ENCODE measurements at places on chromosomes 5 and 9. TPM values are rescaled to one million over a fixed set of nuclear protein-coding genes. Genes with fewer than 3 reads are reported as not detected.

GRCh38 chr5:44809215-44809955, 638 bp downstream of the MRPS30 start:
- no peaks in the 10 kb centered on the region for H3K27me3 ChIP-seq
- peaks cover 6% of the 10 kb centered on the region for H3K36me3 ChIP-seq
- DNase-seq: peak; percentile 62
- H3K27ac ChIP-seq: peak overlapping the region; percentile 79
- H3K4me1 ChIP-seq: no peaks in the 10 kb centered on the region

GRCh38 chr5:124730381-124730780, 16.1 kb downstream of the ZNF608 start:
- H3K36me3 ChIP-seq: peaks cover 3% of the 10 kb centered on the region
- H3K27ac ChIP-seq: no peak overlapping the region
- no peak overlapping the region for H3K4me3 ChIP-seq
- H3K27me3 ChIP-seq: no peaks in the 10 kb centered on the region

DNA sequence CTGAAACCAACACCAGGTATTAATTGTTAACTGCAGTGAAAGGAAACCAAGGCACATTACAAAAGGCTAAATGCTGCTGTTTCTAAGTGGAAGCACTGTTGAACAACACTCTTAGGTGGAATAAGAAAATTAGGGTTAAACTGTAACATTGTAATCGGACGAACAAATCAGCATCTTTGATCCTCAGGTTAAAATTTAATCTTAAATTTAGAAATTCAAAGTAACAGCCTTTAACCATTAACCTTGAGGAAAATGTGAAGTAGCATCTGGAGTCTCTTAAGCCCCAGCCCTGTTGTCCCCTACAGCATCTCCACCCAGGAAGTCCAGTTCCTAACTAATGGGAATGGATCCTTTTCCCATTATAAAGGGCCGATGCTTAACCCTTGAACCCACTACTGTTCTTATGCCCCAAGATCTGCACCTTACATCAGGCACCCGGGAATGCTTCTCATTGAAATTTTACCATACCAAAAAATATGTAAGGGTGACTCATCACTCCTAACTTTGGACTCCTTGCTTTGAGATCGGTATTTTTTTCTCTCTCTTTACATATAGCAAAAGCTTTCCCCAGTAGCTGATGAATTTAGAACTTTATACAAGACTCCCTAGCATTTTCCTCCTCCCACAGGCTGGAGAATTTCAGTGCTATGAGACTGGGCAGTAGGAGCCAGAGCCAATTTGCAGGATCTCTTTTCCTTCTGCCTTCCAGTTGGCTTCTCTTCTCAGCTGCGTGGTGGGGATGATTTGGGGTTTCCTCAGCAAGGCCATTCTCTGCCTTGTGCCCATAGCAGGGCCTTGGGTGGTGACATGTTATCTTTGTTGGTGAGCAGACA, 32.0 kb upstream of the ITGA2 start:
- H3K27me3 ChIP-seq: no peaks in the 10 kb centered on the region
- H3K4me1 ChIP-seq: peaks cover 3% of the 10 kb centered on the region
- H3K4me3 ChIP-seq: no peak overlapping the region
- H3K27ac ChIP-seq: no peak overlapping the region
- peak; percentile 30 for DNase-seq
- peaks cover 11% of the 10 kb centered on the region for H3K36me3 ChIP-seq

The F2RL1 gene
- total RNA-seq: 9.4 TPM

GRCh38 chr9:129583308-129584038, 37.4 kb downstream of the C9orf50 start:
- DNase-seq: no peak
- no peak overlapping the region for H3K27ac ChIP-seq
- 0 out of 2 replicates have a peak, but pooled peaks cover 1% of the 10 kb centered on the region for H3K36me3 ChIP-seq
- no peaks in the 10 kb centered on the region for H3K27me3 ChIP-seq
- H3K4me1 ChIP-seq: peaks cover 13% of the 10 kb centered on the region
- no peak overlapping the region for H3K4me3 ChIP-seq

- H3K4me1 ChIP-seq: peaks cover 3% of the 10 kb centered on the region
- no peak overlapping the region for H3K4me3 ChIP-seq
- peaks cover 4% of the 10 kb centered on the region for H3K27me3 ChIP-seq
- no peaks in the 10 kb centered on the region for H3K36me3 ChIP-seq
- DNase-seq: no peak
Observed at GRCh38 chr9:116468793-116469527, 218.1 kb upstream of the TRIM32 start.

GRCh38 chr5:134128648-134128995, 14.1 kb downstream of the TCF7 start:
- H3K4me3 ChIP-seq: no peak overlapping the region
- no peaks in the 10 kb centered on the region for H3K27me3 ChIP-seq
- no peak overlapping the region for H3K27ac ChIP-seq
- DNase-seq: no peak
- peaks cover 14% of the 10 kb centered on the region for H3K4me1 ChIP-seq
- peaks cover 29% of the 10 kb centered on the region for H3K36me3 ChIP-seq

GRCh38 chr5:113153512-113154097, 177.0 kb downstream of the DCP2 start:
- peaks cover 5% of the 10 kb centered on the region for H3K36me3 ChIP-seq
- peaks cover 15% of the 10 kb centered on the region for H3K4me1 ChIP-seq

DNA sequence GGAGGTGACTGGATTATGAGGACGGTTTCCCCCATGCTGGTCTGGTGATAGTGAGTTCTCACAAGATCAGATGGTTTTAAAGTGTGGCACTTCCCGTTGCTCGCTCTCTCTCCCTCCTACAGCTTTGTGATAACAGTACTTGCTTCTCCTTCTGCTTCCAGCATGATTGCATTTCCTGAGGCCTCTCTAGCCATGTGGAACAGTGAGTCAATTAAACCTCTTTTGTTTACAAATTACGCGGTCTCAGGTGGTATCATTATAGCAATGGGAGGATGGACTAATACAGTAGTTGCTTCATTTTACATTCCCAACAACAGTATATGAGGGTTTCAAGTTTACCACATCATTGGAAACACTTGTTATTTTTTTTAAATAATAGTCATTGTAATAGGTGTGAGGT, 937.3 kb upstream of the ARRDC3 start:
- no peaks in the 10 kb centered on the region for H3K4me1 ChIP-seq
- DNase-seq: no peak
- H3K27me3 ChIP-seq: no peaks in the 10 kb centered on the region
- H3K4me3 ChIP-seq: no peak overlapping the region
- H3K27ac ChIP-seq: no peak overlapping the region

The TLX3 gene
- not detected for total RNA-seq

DNA sequence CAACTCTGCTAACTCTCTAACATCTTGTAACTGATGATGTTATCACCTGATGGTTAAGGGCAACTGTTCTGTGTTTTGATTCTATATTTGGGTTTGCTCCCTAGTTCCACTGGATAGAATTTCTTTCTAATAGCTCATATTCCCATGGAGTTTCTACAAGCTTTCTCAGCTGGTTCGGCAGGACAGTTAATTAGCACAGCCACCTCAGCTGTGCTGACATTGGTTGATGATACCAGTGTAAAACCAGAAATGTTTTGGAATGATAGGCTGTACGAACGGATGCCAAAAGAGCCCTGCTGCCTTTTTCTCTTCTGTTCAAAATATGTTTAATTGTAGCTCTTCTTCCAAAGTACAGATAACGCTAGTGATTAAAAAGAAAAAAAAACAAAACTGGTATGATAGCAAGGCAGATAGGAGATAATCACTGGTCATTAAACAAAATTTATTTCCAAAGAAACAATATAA, 440.5 kb upstream of the ZNF608 start:
- no peaks in the 10 kb centered on the region for H3K36me3 ChIP-seq
- no peak overlapping the region for H3K27ac ChIP-seq
- H3K4me1 ChIP-seq: no peaks in the 10 kb centered on the region
- no peak overlapping the region for H3K4me3 ChIP-seq
- H3K27me3 ChIP-seq: no peaks in the 10 kb centered on the region
- DNase-seq: no peak

DNA sequence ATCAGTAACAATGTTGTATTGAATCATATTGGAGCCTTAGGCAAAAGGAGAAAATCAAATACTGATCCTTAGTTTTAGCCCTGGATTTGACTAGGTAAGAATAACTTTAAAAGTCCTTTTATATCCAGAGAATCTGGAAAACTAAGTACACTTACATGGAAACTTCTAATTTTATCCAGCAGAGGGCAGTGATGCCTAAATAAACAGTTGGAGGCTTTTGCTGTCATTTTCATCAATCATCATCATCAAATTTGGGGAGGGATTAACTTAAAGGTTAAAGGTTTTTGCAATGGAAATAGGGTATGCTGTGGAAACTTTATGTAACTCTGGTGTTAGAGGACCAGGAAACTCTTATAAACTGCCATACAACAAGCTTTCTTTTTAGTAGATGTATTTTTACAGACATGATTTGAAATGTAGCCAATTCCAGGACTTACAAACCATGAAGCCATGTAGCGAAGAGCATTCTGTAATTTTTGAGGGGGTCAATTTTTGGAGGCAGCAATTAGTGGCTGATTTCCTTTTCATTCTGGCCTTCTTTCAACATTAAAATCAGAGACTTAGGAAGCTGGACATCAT, 112.7 kb downstream of the OSTF1 start:
- no peaks in the 10 kb centered on the region for H3K4me1 ChIP-seq
- H3K27me3 ChIP-seq: no peaks in the 10 kb centered on the region

The SHISAL2B gene
- total RNA-seq: not detected

The CEMIP2 gene
- total RNA-seq: 65.2 TPM

DNA sequence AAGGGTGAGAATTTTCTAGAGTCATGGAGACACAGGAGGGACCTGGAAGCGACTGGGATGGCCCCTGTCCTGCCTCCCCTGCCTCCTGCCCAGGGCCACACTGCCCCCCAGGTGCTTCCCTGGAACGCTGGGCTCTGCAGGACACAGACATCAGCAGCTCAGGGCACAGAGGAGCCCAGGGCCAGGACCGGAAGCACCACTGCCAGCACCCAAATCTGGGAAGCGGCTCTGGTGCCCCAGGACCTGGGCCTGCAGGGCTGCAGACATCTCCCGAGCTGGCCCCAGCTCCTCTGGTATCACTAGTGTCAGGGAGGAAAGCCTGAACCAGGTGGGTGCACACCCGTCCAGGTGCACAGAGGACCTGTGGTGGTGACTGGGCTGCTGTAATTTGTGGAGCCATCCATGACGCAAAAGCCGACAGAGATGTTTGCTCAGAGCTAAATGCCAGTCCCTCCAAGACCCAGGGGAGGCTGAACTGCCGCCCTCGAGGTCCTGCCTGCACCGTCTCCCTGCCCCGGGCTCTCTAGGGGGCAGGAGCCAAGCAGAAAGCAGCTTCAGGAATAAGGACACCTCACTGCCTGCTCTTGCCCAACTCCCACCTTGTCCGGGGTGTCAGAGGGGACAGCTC, 46.0 kb upstream of the SIMC1 start:
- H3K27ac ChIP-seq: no peak overlapping the region
- H3K27me3 ChIP-seq: peaks cover 2% of the 10 kb centered on the region
- no peak overlapping the region for H3K4me3 ChIP-seq
- H3K36me3 ChIP-seq: no peaks in the 10 kb centered on the region
- DNase-seq: no peak

GRCh38 chr9:113646491-113646890, 183.0 kb downstream of the RGS3 start:
- H3K4me3 ChIP-seq: no peak overlapping the region
- peaks cover 11% of the 10 kb centered on the region for H3K4me1 ChIP-seq
- DNase-seq: no peak
- no peaks in the 10 kb centered on the region for H3K36me3 ChIP-seq

DNA sequence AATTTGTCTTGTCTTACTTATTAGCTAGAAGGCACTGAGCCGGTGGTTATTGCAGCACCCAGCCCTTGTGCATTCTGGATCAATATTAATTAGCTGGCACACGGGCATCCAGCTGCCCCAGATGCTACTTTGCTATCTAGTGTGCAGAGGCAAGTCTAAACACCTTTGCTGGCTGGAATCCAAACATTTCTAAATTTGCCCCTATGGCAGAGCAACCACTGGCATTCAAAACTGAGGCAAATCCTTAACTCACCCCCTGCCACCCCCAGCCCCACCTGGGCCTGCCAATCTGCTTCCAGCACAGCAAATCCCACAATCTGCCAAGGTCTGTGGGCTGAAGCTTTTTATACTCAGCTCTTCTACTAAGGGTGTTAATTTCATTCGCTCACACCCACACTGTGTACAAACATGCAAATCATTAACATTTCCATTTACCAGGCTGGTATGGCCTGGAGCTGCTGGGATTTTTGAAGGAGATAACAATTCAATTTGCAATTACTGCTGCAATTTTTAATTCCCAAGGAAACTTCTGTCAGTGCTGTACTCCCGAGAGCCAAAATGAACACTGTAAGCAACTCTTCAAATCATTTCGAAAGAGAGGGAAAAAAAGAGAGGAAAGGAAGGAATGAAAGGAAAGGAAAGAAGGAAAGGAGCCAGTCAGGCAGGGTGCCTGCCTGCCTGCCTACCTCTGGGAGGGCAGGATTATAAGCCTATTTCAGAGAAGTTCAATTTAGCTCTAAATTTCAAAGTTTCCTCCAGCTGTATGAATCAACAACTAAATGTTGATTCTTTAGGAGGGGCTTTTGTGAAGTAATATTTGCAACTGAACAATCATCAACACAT, 35.5 kb downstream of the RAPGEF1 start:
- no peak for DNase-seq
- H3K4me3 ChIP-seq: no peak overlapping the region
- H3K4me1 ChIP-seq: peaks cover 6% of the 10 kb centered on the region
- no peaks in the 10 kb centered on the region for H3K36me3 ChIP-seq
- H3K27ac ChIP-seq: no peak overlapping the region
- H3K27me3 ChIP-seq: no peaks in the 10 kb centered on the region

All from IMR-90 (cell line).